ENCODE measurements at places on chromosomes 7 and 10. TPM values are rescaled to one million over a fixed set of nuclear protein-coding genes. Genes with fewer than 3 reads are reported as not detected.

DNA sequence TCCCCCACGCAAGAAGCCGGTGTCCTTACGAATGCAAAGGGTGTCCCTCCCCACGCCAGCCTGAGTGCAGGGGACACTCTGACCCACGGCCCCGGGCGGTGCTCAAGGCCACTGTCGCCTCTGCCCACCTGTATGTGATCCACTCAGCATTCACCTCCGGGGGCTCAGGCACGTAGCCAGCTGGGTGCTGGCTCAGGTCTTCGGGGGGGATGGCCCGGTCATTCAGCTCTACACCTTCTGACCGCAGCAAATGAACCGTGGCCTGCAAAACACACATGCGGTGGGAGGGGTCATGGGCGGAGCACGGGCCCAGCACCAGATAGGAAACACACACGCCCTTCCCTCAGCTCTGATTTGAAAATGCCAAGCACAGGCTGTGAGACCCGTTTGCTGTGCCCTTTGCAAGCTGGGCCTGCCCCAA lies 25.9 kb downstream of the CFAP46 start:
- no peaks in the 10 kb centered on the region for H3K27me3 ChIP-seq
- no peak for DNase-seq
- H3K4me3 ChIP-seq: no peak overlapping the region

Gene GNG11
- 18.4 TPM for total RNA-seq

DNA sequence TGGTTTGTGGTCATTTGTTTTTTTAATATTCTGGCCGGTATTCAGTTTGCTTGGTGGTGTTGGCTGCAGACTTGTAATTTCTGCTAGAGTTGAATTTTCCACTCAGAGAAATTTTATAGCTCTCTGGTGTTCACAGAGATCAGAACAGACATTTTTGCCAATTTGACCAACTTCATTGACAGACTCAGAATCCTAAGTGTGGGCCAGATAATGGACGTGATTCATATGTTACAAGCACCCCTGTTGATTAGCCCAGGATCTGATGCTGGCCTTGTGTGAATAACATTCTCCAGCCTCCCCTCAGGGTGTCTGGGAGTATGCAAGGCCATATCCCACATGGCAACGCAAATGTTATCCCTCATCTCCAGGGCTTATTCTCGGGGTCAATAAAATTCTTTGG lies 283.8 kb downstream of the C7orf25 start:
- no peaks in the 10 kb centered on the region for H3K27me3 ChIP-seq
- no peaks in the 10 kb centered on the region for H3K36me3 ChIP-seq
- H3K4me3 ChIP-seq: no peak overlapping the region
- no peaks in the 10 kb centered on the region for H3K4me1 ChIP-seq

GRCh38 chr10:97960269-97961056 lies 70.0 kb downstream of the CRTAC1 start:
- H3K4me1 ChIP-seq: no peaks in the 10 kb centered on the region
- H3K27ac ChIP-seq: no peak overlapping the region
- no peak overlapping the region for H3K4me3 ChIP-seq
- DNase-seq: no peak

Gene PIK3AP1
- 24.0 TPM for total RNA-seq

Gene CPA2
- total RNA-seq: 2.0 TPM

DNA sequence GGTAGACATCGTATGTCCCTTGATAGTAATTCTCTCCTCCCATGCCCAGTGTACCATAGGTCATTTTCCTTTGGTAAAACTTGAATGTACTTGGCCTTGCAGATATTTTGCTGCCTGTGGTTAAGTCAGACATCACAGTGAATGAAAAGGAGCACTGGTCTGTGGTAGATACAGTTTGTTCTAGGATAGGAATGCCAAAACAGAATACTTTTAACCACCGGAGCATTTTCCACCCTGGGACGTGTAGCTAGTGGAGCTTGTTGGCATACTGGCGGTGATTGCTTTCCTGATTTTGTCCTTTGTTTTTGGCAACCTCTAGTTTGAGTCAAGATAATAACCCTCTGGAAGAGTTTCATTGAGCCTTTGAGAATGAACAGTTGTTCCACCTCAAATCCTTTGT lies 92.0 kb upstream of the BMPER start:
- no peaks in the 10 kb centered on the region for H3K36me3 ChIP-seq
- no peaks in the 10 kb centered on the region for H3K27me3 ChIP-seq
- no peak overlapping the region for H3K4me3 ChIP-seq

GRCh38 chr10:4296161-4296560 lies 511.2 kb upstream of the KLF6 start:
- DNase-seq: no peak
- no peak overlapping the region for H3K27ac ChIP-seq
- H3K4me3 ChIP-seq: no peak overlapping the region
- no peaks in the 10 kb centered on the region for H3K4me1 ChIP-seq
- H3K36me3 ChIP-seq: no peaks in the 10 kb centered on the region

Gene EIF4EBP2
- 63.3 TPM for total RNA-seq

GRCh38 chr10:47325303-47326291 lies 3.3 kb downstream of the GDF2 start:
- H3K27ac ChIP-seq: no peak overlapping the region
- no peak for DNase-seq
- peaks cover 4% of the 10 kb centered on the region for H3K4me1 ChIP-seq

Gene SFR1
- 8.7 TPM for total RNA-seq

Measured in lung (tissue), 17 donors.